ENCODE measurements at places on chromosomes 13 and 19. TPM values are rescaled to one million over a fixed set of nuclear protein-coding genes. Genes with fewer than 3 reads are reported as not detected.

ZNF730 gene
- total RNA-seq, result 2.6 TPM

CFAP97D2 gene
- not detected for total RNA-seq

KLK12 gene
- total RNA-seq, result not detected

MISP gene
- total RNA-seq, result under 0.01 TPM

FPR1 gene
- not detected for total RNA-seq

ZNF69 gene
- 4.0 TPM for total RNA-seq

APOC1 gene
- total RNA-seq, result 0.58 TPM

ZNF439 gene
- 6.9 TPM for total RNA-seq

ZNF534 gene
- total RNA-seq, result 0.17 TPM

Measured in smooth muscle cell of trachea (primary cell).